ENCODE measurements at places on chromosomes 1 and 21.
A peak's percentile ranks its signal among the peaks of the same experiment; 100 is the strongest.

DNA sequence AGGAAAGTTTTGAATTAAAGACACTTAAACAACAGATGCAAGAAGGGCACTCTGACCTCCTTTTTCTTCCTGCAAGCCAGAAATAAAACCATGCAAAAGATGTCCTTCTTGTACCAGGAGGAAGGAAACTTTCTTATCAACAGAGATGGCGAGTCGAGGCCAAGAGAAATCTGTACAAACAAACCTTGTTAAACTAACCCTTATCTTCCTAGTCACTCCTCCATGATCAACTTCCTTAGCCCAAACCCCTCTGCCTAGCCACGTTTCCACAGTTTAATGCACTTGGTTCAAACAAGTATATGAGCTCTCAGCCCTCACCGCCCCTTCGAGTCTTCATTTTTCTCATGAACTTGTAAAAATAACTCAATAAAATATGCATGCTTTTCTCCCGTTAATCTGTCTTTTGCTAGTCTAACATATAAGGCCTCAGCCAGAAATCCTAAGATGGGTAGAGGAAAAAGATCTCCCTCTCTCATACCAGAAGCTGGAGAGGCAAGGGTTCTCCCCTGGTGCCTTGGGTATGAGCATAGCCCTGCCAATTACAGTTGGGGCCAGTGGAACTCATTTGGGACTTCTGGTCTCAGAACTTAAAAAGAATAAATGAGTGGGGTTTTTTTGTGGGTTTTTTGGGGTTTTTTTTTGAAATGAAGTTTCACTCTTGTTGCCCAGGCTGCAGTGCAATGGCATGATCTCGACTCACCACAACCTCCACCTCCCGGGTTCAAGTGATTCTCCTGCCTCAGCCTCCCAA is 141.7 kb upstream of the SOD1 start:
- no peak for DNase-seq

GRCh38 chr1:218498056-218498938 is 153.2 kb downstream of the TGFB2 start:
- DNase-seq = no peak

- peak; percentile 72 for DNase-seq
These were observed 22.8 kb downstream of the DHRS3 start for GRCh38 chr1:12594966-12595756.

GRCh38 chr1:59639266-59639665 is 175.5 kb upstream of the HOOK1 start:
- no peak for DNase-seq

DNA sequence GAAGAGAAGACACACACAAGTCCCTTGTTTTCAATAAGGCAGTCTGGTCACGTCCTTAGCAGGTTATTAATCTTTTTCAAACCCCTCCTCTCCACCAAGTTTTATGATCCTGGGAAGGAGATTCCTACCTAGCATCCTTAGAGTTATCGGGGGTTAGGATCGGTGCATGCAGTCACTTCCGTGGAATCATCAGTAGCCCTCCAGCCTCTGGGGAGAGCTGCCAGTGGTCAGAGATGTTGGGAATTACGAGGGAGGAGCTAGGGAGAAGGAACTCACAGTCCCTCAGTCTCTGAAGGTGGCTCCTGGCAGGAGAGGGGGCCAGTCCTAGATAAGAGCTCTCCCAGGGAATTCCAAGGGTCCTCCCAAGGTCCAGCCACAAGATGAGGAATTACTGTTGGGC is 57.7 kb upstream of the ATP5PO start:
- no peak for DNase-seq

- DNase-seq = no peak
These were observed 6.5 kb downstream of the AGPAT3 start for GRCh38 chr21:43871487-43871886.

GRCh38 chr1:14841951-14842350 is 243.5 kb downstream of the KAZN start:
- DNase-seq = no peak

Data from activated CD8-positive, alpha-beta memory T cell treated with anti-CD3 and anti-CD28 coated beads, Interleukin-2, amount 50 U/mL, for 48 hours (primary cell).